ENCODE measurements at places on chromosomes 5 and 9.
A peak's percentile ranks its signal among the peaks of the same experiment; 100 is the strongest.

DNA sequence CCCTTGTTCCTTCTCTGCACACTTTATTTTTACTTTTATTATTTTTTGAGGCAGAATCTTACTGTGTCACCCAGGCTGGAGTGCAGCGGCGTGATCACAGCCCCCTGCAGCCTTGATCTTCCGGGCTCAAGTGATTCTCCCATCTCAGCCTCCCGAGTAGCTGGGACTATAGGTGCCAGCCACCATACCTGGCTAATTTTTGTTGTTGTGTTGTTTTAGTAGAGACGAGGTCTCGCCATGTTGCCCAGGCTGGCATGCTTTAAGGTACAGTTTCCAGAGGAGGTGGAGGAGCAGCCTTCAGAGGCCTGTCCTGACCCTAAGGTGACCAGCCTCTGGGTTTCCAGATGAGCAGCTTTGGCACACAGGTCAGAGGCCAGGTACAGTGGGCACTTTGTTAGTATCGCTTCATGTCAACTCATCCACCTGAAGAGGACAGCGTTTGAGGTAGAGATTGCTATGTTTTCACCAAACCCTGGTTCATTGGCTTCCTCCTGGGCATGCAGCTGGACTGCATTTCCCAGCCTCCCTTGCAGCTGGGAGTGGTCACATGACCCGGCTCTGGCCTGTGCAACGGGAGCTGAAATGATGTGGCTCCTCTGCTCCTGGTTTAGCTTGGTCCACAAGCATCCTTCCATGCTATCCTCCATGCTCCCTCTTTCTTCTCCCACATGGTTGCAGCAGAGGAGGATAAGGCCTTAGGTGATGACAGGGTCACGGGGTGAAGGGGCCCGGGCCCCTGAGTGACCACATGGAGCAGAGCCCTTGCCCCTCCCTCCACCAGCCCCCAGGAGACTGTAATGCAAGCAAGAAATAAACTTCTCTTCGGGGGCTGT lies 139.3 kb upstream of the IER5L start:
- DNase-seq, result no peak

DNA sequence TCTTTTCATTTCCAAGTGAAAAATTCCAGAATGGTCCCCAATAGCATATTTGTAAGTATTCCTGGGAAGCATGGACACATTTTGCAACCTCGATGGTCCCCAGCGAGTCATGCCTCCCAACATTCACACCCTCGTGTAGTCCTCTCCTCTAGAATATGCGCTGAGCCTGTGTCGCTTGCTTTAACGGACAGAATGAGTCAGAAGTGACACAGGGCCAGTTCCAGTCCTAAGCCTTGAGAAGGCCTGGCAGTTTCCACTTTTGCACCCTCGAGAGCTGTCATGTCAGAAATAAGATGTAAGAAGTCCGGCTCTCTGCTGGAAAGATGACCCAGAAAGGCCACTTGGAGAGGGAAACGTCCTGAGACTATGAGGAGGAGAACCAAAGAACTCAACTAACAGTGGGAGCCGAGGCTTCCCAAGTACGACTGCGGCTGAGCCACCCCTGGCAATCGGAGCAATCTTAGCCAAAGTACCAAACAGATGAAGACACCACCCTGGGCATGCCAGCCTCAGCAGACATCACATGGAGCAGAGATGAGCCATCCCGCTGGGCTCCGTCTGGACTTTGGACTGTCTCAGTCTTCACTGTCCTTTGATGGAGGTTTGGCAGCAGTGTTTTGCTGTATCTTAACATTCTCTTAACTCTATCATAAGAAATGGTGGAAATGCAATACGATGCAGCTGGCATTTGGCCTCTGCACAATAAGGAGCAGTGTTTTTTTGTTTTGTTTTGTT lies 42.6 kb upstream of the GFPT2 start:
- no peak for DNase-seq

DNA sequence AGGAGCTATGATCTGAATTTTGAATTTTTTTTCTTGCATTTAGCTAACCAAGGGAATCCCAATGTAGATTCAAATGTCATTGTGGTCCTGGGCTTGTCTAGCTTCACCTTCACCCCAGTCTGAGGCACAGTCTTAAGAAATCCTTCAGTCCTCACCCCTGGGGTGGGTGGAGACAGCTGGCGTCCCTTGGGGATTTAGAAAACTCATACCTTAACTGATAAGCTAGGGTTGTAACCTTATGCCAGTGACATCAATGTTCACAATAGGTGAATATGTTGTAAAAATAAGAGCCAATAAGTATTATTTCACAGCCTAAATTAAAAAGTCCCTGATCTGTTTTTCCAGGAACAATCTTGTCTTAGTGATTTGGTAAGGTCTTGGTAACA lies 4.6 kb downstream of the ISOC1 start:
- no peak for DNase-seq

DNA sequence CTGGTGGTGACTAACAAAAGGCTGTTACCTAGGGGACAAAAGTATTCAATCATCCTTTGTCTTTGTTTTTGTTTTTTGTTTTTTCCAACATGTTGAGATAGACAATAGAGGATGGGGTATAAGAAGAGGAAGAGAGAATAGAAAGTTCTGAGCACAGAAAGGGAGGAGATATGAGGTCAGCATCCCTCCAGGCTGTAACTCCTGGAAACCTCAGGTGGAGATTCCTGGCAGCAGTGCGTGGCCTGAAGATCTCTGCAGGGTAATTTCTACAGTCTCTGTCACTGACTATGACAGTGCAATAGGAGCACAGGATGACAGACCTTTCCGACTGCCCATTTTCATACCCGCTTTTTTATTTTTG lies 112.1 kb downstream of the ADRB2 start:
- DNase-seq, result no peak

GRCh38 chr9:97980918-97981845 lies 2.0 kb upstream of the ANP32B start:
- no peak for DNase-seq

DNA sequence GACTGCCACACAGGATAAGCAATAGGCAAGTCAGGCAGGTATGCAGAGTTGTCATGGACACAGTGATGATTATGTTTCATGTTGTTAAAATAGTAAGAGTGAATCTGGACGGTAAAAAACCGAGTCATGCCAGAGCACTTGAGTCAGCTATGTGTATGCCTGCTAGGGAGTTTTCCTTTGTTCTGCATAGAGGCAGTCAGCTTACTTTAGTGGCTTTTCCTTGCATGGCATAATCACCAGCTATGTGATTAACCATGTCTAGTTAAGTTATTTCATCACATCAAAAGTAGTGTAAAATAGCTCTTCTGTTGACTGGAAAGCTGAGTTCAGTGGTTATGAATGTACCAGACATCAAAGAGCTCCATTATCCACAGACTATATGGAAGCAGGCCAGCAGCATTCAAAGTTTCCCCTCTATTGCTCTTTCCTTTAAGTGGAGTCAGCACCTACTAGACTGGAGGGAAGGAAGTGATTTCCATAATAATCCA lies 989.8 kb downstream of the TLE1 start:
- no peak for DNase-seq

GRCh38 chr9:134410071-134410834 lies 84.0 kb downstream of the RXRA start:
- no peak for DNase-seq

DNA sequence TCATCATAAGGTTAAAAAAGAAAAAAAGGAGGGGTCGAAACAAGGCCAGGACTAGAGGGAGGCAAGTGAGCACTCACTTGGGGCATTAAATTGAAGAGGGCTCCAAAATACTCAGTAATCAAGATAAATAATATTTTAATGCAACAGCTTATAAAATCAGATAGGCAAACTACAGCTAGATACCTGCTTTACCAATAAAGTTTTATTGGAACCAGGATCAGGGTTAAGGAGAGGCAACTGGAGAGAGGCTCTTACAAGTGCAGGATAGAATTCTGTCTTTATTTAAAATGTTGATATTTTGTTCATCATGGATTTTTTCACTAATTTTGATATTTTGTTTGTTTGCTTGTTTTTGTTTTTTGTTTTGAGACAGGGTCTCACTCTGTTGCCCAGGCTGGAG lies 30.3 kb upstream of the PURA start:
- no peak for DNase-seq

GRCh38 chr9:77602852-77603251 lies 45.3 kb downstream of the GNA14 start:
- DNase-seq, result no peak

- DNase-seq, result no peak
Measured at GRCh38 chr5:51908215-51908614, 525.0 kb downstream of the ISL1 start.

- no peak for DNase-seq
Measured at GRCh38 chr5:143361438-143361837, 42.0 kb downstream of the NR3C1 start.

- no peak for DNase-seq
Measured at GRCh38 chr5:10761933-10762775, 1.1 kb upstream of the DAP start.

GRCh38 chr9:128371630-128372117 lies 500 bp downstream of the URM1 start:
- DNase-seq, result no peak

DNA sequence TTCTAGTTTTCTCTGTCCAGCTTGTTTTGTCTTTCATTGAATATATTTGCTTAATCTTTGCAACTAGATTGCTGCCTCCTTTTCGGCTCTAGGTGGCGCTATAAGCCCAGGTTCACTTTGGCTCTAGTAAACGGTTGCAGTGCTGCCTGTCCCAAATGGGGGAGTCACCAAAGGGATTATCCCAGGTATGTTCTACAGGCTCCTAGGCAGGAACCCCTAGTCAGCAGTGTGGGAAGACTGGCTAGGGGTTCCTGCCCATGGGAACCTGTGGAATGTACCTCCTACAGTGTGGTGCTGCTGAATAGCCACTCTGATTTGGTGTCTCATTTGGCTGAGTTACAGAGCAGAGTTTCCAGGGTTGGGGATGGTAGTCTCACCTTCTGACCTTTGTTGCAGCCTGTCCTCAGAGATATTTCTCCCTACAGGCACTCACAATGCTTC lies 85.2 kb downstream of the ARSB start:
- peak; percentile 69 for DNase-seq

DNA sequence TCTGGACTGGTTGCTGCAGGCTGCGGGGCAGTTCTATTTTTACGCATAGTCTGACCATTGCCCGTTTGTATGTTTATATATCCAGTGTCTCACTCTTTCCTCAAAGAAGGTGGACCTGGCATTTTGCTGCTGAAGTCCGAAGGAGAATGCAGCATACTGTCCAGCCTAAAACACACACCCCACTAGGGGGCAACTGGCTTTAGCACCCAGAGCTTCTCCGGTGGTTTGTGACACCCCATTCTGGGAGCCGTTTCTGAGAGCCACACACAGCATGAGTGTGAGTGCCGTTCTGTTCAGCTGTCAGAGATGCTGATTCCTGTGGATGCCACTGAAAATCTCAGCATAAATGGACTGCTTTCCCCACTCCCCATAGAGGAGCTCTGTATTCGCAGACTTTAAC lies 290.5 kb upstream of the TAS2R1 start:
- no peak for DNase-seq

DNA sequence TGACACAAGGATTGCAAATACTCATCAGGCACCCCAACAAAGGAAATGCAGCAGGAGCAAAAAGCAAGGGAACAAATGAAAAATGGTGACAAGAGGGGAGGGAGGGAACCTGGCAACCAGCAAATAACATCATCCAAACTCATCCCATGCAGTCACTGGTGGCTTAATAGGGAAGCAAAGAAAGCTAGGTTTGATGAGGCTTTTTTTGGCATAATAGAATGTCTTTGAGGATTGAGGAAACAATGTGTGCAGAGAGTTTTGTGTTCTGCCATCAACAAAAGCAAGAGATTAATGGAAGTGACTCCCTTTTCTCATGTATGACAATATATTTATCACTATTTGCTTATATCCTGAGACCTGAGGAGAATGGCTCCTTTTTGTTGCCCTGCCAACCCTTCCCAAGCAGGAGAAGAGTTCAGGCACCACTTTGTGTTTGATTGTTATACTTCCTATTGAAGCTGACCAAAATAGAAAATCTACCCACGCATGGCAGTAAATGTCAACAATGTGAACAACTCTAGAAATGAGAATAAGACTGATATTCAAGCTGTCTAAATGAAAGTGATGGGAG lies 375.7 kb downstream of the CAAP1 start:
- DNase-seq, result no peak

DNA sequence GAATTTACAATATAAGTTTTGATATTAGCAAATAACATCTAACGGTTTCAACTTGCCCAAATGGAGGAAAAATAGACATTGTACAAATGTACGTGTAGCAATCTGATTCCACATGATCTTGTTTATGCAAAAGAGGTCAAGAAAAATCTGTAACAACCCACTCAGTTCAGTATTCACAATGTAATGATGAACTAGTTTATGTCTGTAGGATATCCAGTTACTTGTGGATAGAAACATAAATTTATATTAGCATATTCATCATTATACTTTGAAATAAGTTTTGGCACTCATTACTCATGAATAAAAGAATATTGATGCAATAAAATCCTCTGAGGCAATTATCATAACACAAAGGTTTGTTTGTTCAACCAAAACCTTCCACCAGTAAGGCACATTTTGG lies 28.1 kb downstream of the PLK2 start:
- no peak for DNase-seq

DNA sequence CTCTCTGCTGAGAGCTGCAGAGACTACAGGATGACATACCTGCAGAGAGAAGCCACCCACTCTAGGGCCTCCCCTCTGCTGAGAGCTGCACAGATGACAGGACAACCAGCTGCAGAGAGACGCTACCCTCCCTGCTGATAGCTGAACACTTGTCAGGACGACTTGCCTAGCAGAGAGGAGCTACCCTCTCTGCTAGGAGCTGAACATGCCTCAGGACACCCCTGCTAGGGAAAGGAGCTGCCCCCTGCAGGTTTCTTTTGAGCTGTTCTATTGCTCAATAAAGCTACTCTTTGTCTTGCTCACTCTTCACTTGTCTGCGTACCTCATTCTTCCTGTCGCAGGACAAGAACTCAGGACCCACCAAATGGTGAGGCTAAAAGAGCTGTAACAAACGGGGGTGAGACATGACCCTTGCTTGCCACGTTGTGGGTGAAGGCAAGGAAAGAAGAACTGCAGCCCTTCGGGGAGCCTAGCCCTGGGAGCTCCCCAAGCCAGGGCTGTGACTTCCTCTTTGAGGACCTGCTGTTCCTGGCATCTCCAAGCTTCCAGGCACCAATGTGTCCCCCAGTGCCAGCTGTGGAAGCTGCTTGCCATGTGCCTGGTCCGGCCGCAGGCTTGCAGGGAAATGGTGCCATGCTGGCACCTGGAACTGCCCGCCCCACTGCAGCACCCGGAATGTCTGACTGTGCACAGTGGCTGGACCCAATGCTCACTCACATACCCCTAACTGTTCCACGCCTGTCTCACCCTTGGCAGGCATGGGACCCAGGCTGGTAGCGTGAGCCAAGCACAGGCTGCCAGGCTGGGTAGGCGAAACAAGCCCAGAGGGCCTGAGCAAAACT lies 5.1 kb upstream of the TESK1 start:
- no peak for DNase-seq

- no peak for DNase-seq
Measured at GRCh38 chr5:168752012-168752411, 172.8 kb upstream of the PANK3 start.

DNA sequence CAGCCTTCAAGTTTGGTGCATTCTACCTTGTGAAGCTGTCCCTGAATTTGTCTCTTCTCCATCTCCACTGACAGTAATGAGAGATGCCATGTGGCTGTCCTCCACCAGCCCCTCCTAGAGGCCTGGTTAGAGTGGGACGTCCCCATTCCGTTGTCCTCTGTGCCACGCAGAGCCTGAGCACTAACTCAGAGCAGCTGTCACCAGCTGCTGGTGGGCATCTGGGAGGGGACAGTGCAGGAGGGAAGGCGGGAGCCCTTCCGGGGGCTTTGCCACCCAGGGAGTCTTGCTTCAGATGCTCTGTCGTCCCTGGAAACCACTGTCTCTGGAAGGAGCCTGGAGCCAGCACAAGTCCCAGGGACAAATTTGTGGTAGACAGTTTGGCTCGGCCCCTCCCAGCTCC lies 78.6 kb downstream of the PDZD2 start:
- no peak for DNase-seq
